ENCODE measurements at places on chromosomes 16 and 17. TPM values are rescaled to one million over a fixed set of nuclear protein-coding genes. Genes with fewer than 3 reads are reported as not detected.

The ESRP2 gene
- not detected for total RNA-seq

The CD300H gene
- total RNA-seq, result not detected

The ASPHD1 gene
- total RNA-seq, result 7.9 TPM

The PIMREG gene
- 16.7 TPM for total RNA-seq

The GUCY2D gene
- total RNA-seq, result not detected

The RAB26 gene
- not detected for total RNA-seq

The VPS9D1 gene
- total RNA-seq, result 16.2 TPM

The TIMP2 gene
- total RNA-seq, result 573 TPM

The ST6GALNAC2 gene
- 0.71 TPM for total RNA-seq

The LRRC37B gene
- total RNA-seq, result 6.7 TPM

The CDC6 gene
- 28.1 TPM for total RNA-seq

The GLYR1 gene
- total RNA-seq, result 88.8 TPM

The ALDH3A1 gene
- not detected for total RNA-seq

- DNase-seq, result no peak
Observed at GRCh38 chr16:11232852-11233726, 22.9 kb downstream of the SOCS1 start.

DNA sequence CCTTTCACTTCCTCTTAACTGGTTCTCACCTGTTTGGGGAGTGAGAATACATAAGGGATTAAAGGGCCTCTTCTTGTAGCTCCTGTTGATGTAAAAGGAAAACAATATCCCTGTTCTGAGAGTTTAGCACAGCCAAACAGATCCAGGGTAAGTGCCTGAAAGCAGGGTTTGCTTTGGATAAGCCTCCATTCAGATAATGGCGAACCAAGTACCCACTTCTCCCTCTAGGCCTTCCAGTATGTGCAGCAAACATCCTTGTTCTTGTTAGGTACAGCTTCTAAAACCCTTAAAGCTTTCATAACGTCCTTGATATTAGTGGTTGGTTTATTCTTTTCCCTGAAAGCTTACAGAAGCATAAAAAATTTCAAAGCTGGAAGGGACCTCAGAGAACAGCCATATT is 130.6 kb upstream of the DNAH9 start:
- DNase-seq, result no peak

DNA sequence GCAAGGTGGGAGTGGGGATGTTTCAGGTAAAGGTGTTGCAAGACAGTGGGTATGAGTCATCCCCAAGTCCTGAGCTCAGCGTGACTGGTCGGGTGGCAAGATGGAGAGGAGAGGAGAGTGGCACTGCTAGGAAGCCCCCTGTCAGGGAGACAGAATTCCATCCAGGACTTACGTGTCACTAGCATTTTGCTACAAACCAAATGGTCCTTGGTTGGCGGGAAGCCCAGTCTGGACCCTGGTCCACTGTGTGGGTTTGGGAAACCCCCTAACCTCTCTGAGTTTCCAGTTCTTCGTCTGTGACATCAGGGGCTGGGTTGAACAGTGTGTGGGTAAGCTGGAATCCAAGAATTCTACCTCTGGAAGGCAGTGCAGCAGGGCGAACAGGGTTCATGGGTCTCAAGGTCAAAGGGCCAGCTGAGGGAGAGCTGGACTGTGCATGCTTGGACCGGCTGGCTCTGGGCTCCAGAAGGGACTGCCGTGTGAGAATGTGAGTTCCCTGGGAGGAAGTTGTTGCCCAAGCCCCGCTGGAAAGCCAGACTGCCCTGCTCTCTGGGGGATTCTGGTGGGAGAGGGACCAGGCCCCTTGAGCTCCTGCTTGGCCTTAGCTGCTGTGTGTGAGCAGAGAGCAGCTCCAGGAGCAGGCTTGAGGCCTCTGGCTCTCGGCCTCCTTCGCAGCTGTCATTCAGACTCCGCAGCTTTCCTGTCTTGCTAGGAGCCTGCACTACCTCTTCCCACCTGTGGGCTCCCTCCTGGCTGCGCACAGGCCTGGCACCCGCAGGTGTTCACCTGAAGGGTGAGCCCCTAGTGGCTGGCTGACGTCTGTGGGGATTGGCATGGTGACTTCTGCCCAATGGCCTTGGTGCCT is 84.6 kb downstream of the NT5M start:
- DNase-seq, result no peak

DNA sequence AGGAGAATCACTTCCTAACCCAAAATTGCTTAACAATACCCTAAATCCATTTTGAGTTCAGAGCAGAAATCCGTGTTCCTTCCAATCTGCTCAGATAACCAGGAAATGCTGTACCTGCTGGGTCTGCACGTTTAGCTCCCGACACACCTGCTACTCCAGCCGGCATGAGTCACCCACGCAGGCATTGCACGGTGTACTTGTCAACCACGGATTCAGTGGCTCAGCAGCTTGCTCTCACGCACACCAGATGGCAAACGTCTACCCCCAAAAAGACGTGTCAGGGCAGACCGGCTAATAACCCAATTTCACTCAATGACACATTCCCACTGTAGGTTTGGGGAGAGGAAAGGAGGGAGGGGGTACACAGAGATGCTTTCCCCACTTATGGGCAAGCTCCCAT is 468.1 kb downstream of the SOX9 start:
- DNase-seq, result no peak

DNA sequence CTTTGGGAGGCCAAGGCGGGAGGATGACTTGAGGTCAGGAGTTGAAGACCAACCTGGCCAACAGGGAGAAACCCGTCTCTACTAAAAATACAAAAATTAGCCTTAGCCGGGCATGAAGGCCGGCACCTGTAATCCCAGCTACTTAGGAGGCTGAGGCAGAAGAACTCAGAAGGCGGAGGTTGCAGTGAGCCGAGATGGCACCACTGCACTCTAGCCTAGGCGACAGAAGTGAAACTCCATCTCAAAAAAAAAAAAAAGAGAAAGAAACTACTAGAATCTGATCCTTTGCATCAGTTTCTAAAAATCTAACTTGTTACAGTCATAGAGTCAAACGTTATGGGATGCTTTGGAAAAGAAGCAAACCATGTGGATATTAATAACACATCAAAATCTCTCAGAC is 1.6 kb upstream of the PECAM1 start:
- no peak for DNase-seq

GRCh38 chr16:11407047-11407982 is 62.1 kb downstream of the RMI2 start:
- DNase-seq, result peak; percentile 72

- no peak for DNase-seq
Observed at GRCh38 chr17:49783791-49784190, 4.7 kb upstream of the KAT7 start.

GRCh38 chr17:10936931-10937330 is 99.0 kb upstream of the PIRT start:
- no peak for DNase-seq

GRCh38 chr17:431494-431893 is 78.9 kb upstream of the RPH3AL start:
- DNase-seq, result no peak

DNA sequence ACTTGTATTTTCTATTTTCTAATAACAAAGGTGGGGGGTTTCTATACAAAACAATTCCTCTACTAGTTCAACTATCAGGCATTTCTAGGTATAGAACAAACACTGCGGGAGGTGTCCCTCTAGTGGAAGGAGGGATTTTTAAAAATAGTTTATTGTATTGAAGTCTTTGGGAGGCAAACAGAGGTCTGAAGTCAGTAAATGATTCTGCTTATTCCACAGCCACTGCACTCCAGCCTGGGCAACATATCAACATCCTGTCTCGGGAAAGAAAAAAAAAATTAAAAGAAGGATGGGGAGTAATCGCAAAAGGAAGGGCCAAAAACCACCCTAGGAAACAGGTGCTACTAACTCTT is 648 bp upstream of the ERCC4 start:
- peak; percentile 55 for DNase-seq

DNA sequence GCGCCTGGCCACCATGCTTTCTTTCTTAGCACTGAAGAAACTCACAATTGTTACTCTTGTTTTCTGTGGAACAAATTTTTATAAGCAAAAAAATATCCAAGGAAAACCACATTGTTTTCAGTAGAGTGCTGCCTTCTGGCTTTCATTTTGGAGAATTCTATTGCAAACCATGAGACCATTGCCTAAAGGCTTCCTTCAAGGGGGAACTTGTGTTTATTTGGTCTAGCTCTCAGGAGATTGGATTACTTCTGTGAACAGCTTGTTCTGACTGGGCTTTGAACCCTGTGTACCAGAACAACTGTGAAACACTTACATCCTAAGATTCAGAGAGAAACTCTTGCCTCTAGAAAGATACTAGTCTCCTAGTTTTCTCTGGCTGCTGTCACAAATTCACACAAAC is 32.1 kb downstream of the TOM1L1 start:
- DNase-seq, result no peak

DNA sequence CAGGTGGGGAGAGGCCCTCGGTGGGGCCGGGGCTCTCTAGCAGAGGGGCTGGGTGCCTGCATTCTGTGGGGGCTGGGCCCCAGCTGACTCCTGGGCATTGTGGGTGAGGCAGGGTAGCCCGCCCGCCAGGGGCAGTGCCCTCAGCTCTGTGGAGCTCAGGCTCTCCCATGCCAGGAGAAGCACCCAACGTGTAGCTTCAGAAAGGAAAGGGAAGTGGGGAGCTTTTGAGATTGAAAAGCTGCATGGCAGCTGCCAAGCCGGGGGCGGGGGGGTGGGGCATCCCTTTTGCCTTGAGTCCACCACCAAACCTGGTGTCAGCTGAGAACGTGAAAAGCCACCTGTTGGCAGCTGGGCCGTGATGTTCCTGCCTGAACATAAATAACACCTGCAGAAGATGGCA is 192.1 kb upstream of the CIBAR2 start:
- no peak for DNase-seq

GRCh38 chr16:49978569-49979326 is 46.3 kb upstream of the CNEP1R1 start:
- no peak for DNase-seq

DNA sequence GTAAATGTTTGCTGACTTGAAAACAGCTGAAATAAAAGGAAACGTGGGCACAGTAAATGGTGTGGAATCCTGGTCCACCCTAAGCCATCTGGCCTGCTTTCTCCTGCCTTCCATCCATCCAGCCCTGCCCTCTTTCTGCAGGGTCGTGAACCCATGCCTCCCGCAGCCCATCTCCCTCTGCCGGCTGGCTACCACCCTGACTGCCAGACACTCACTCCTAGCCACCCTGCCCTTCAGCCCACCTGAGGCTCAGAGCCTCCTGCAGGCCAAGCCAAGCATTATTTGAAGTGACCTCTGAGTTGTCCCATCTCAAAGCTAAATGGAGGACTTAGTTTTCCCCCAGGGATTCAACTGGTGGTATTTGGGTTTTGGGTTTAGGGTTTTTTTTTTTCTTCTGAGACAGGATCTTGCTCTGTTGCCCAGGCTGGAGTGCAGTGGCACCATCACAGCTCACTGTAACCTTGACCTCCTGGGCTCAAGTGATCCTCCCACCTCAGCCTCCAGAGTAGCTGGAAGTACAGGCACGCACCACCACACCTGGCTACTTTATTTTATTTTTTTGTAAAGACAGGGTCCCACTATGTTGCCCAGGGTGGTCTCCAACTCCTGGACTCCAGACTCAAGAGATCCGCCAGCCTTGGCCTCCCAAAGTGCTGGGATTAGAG is 8.4 kb downstream of the ZDHHC1 start:
- no peak for DNase-seq

GRCh38 chr17:29572691-29573557 is 4.4 kb downstream of the TP53I13 start:
- DNase-seq, result peak; percentile 34

DNA sequence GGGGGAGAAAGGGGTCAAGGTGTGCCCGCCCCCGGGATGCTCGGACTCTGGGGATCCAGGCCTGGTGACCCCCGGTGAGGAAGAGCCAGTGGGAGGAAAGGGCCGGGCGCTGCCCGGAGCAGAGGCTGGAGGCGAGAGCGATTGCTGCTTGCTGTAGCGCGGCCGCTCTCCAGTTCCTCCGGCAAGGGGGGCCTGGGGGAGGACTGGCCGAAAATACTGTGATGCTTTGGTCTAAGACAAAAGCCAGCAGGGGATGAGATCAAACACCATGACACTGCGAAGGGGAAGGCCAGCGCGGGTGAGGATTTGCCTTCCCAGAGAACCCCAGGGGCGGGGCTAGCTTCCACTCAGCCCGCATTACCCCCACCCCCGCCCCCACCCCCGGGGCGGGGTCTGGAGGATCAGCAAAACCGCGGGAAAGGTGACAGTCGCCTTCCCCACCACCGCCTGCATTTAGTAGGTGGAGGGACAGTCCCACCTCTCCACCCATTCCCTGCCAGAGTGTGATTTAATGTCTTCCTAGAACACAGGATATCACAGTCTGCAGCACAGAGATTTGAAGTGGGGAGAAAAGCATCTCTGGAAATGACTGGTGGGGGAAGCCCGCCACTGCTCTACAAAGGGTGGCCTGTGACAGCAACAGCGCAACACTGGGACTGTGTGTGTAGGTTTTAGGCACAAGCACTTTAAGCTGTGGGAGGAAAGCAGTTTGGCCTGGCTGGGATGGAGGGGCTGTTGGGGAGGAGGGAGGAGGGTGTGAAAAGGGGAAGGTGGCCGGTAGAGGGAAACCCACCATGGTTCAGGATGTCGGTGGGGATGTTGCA is 25.7 kb downstream of the MRC2 start:
- DNase-seq, result peak; percentile 63

GRCh38 chr17:46741122-46741730 is 77.3 kb downstream of the WNT3 start:
- DNase-seq, result peak; percentile 26

DNA sequence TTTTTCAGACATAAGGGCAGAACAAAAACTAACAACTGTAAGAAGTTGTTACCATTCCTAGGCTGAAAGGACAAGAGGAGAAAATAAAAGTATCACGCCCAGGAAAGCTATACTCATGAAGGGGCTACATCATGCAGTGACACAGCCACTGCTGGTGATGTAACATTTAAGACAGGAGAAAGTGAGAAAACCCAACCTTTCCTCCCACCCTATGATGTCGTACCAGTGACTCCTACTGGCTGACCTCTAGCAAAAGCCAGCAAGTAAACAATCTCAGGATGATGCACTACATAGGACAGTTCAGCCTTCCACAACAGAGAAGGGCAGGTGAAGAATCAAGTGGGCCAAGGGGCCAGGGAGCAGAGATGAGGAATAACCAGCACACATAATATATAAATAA is 14.0 kb upstream of the OR1E2 start:
- no peak for DNase-seq

DNA sequence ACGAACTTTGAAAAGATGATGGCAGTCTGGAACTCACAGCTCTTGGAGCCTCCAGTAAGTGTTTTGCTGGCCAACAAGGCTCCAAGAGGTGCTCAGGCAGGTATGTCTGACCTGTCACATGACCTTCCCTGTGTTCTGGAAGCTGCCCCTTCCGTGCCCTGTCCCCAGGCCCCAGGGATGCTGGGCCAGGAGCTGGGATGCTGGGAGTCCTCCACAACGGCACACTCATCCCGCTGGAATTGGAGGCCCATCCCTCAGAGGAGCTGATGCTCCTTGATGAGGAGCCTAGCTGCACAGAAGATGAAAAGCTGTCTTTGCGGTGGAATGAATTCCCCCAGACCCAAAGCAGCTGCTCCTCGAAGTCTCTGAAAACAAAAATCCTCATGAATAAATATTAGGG is 47.8 kb downstream of the HOXB1 start:
- DNase-seq, result peak; percentile 7

DNA sequence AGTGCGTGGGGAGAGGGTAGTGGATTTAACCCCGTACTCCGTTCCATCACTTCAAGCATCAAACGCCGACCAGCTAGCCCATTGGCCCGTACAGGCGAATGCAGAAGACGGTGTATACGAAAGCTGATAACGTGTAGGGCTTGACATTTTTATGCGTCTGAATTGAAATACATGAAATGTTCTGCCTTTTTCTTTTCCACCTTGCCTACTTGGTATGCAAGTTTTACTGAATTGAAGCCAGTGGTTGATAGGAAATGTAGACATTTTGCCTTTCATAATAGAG is 834 bp upstream of the STAT3 start:
- no peak for DNase-seq
